Upper lobe of left lung (tissue), 6 donors: ENCODE measurements at places on chromosomes 11 and 22. TPM values are rescaled to one million over a fixed set of nuclear protein-coding genes. Genes with fewer than 3 reads are reported as not detected.

DNA sequence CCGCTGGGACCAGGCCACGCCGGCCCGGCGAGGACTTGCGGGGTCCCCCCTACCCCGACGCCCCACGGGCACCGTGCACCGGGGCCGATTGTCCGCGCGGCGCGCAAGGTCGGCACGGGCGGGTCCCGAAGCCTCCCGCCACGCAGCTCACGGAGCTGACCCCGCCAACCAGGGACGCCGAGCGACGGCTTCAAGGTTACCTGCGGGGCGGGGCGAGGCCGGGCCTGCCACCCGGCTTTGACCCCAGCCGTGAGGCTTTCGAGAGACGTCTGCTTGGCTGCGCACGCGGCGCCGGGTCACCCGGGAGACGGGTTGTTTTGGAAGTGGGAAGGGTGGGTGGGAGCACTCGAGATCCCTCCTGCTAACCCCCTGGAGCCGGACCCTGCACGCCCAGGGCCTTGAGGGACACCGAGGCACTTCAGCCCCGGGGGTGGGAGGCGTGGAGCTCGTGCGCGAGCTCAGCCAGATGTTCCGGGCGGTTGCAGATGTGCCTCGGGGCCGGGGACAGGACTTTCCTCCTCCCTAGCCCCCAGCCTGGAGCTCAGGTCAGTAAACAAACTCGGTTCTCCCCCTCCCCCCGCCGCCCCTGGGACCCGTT is 3.2 kb upstream of the WNT11 start:
- H3K36me3 ChIP-seq = no peaks in the 10 kb centered on the region
- peaks cover 59% of the 10 kb centered on the region for H3K4me1 ChIP-seq
- no peak for DNase-seq
- H3K27ac ChIP-seq = peak overlapping the region; percentile 18

DNA sequence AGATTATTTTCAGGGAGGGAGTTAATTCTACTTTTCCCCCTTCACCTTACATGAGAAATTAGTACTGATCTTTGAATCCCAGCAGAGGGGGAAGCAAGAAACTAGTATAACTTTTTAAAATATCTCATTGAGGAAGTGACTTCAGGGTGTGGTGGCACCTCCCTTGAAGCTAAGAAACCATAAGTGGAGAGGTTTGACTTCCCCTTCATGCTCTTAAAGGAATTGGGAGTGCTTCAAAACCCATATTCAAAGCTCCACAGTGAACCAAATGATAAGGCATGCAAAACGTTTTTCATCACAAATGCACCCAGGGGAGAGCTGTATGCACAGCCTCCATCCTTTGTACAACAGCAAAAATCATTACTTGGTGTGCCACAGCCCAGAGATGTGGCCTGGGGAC is 540 bp downstream of the MS4A14 start:
- peak overlapping the region; percentile 17 for H3K27ac ChIP-seq
- no peaks in the 10 kb centered on the region for H3K36me3 ChIP-seq

- no peaks in the 10 kb centered on the region for H3K36me3 ChIP-seq
- H3K4me3 ChIP-seq = peak overlapping the region; percentile 40
- peaks cover 14% of the 10 kb centered on the region for H3K4me1 ChIP-seq
- no peaks in the 10 kb centered on the region for H3K27me3 ChIP-seq
Observed at GRCh38 chr22:19959043-19959586, 17.5 kb upstream of the TXNRD2 start.

GRCh38 chr11:80798174-80798573 is 1357.3 kb upstream of the TENM4 start:
- no peaks in the 10 kb centered on the region for H3K36me3 ChIP-seq
- no peaks in the 10 kb centered on the region for H3K4me1 ChIP-seq
- no peak for DNase-seq
- H3K27ac ChIP-seq = no peak overlapping the region
- no peaks in the 10 kb centered on the region for H3K27me3 ChIP-seq

DNA sequence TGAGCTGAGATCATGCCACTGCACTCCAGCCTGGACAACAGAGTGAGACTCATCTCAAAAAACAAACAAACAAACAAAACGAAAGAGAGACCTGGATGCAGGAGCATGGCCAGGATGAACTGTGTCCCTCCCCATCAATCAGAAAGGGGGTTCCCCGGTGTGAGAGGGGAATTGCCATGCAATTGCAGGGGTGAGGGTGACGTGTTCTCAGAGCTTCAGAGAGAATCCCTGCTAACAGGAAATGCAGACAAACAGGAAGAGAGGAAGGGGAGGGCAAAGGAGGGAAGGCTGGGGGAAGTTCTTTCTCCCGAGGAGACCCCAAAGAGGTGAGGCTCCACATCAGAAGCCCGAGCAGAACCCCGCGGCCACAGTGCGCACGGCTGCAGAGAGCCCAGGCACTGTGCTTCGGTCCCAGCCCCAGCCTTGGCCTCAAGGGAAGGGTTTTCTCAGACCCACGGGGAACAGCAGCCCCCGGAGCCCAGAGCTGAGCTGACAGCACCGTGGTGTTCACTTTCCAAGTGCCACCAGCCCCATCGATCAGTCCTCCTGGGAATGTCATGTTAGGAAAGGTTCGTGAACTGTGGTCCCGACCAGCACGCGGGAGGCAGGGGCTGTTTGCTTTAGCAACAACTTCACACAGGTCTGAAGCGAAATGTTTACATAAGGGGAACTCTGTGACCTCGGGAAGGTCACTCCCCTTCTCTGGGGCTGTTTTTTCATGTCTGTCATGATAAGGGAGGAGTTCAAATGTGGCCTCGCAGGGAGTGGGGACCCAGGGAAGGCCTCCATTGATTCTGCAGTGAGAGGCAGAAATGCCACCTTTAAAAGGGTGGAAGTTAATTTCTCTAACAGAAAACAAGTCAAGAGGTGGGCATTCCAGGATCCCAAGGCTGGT is 108.0 kb upstream of the ANO1 start:
- no peaks in the 10 kb centered on the region for H3K36me3 ChIP-seq
- no peaks in the 10 kb centered on the region for H3K27me3 ChIP-seq
- peak overlapping the region; percentile 72 for H3K27ac ChIP-seq
- H3K4me3 ChIP-seq = no peak overlapping the region

DNA sequence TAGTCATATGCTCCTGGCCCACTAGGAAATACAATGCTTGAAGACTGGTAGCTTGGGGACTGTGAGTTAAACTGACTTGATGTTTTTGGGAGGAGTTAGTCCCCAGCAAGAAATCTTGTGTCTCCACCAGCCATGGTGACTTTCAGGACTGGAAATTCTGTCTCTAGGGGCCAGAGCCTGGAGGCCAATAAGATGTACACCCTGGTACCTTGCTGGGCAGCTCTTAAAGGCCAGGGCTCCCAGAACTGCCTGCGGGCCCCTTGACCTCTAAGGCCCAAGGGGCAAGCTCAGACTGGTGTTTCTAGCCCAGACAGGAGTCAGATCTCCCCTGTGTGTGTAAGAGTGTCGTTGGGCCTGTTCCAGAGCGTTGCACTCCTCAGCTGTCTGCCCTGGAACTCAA is 128.7 kb upstream of the C11orf58 start:
- H3K27me3 ChIP-seq = no peaks in the 10 kb centered on the region
- H3K4me3 ChIP-seq = no peak overlapping the region
- H3K4me1 ChIP-seq = peaks cover 54% of the 10 kb centered on the region
- no peak overlapping the region for H3K27ac ChIP-seq
- H3K36me3 ChIP-seq = no peaks in the 10 kb centered on the region
- no peak for DNase-seq

Gene CD3E
- 10.5 TPM for total RNA-seq

DNA sequence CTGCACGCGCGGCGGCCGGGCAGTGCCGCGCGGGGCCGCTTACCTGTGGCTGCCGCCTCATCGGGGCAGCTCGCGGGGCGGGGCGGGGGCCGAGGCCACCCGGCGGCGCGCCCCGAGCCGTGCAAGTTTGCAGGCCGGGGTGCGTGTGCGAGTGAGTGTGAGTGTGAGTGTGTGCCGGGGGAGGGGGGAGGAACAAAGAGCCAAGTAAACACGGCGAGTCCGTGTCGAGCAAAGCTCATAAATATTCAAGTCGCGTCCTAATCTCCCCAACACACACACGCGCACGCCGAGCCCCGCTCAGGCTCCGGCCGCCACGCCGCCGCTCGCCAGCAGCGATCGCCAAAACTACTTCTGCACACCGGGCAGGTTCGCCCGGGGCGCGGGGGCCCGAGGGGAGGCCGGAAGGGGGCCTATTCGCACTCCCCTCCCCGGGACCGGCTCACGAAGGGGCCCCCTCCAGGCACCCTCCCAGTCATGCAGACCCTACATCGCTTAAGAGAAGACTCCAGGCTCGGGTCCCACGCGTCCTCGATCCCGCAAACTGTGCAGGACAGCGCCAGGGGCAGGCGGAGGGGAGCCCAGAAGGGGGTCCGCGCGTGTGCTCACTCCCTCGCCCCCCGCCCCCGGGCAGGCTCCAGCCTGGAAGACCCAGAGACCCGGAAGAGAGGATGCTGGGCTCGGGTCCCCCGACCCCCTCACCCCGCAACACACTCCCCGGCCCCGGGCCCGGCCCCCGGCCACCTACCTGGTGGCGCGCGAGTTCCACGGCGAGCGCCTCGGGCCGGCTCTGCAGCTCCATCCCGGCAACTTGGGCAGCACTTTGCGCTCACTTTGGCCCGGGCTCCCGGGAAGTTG is 827 bp downstream of the PHF21B start:
- no peaks in the 10 kb centered on the region for H3K36me3 ChIP-seq
- H3K27ac ChIP-seq = no peak overlapping the region
- peaks cover 10% of the 10 kb centered on the region for H3K27me3 ChIP-seq

- DNase-seq = no peak
- H3K27ac ChIP-seq = no peak overlapping the region
- H3K4me1 ChIP-seq = no peaks in the 10 kb centered on the region
- no peaks in the 10 kb centered on the region for H3K36me3 ChIP-seq
- no peaks in the 10 kb centered on the region for H3K27me3 ChIP-seq
- H3K4me3 ChIP-seq = no peak overlapping the region
Observed at GRCh38 chr11:77179048-77179447, 51.0 kb downstream of the MYO7A start.

- no peak overlapping the region for H3K27ac ChIP-seq
- no peaks in the 10 kb centered on the region for H3K27me3 ChIP-seq
- peaks cover 3% of the 10 kb centered on the region for H3K4me1 ChIP-seq
- no peak overlapping the region for H3K4me3 ChIP-seq
- no peaks in the 10 kb centered on the region for H3K36me3 ChIP-seq
- DNase-seq = no peak
Observed at GRCh38 chr11:94196363-94196762, 67.7 kb downstream of the PANX1 start.

DNA sequence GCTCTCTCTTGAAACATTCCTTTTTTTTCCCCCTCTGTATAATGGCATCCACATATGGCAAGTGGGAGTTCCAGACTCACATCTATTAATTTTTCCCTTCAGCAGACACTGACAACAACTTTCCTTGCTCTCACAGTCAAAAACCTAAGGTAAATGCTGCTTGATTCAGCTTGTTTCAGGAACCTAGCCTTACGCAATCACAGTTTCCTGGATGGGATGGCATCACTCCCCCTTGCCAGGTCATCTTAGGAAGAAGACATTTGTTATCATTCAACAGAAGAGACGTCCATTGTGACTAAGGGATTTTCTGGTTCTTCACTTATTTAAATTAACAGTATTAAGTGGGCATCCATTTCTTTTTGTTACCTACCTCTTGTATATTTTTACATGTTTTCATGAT is 112.0 kb upstream of the PDGFD start:
- H3K4me1 ChIP-seq = no peaks in the 10 kb centered on the region
- no peak for DNase-seq
- no peaks in the 10 kb centered on the region for H3K36me3 ChIP-seq
- H3K4me3 ChIP-seq = no peak overlapping the region
- H3K27ac ChIP-seq = no peak overlapping the region

Gene IRAG1
- 8.8 TPM for total RNA-seq

GRCh38 chr22:47174671-47175112 is 412.2 kb downstream of the TBC1D22A start:
- peak overlapping the region; percentile 27 for H3K27ac ChIP-seq
- no peaks in the 10 kb centered on the region for H3K36me3 ChIP-seq
- peaks cover 3% of the 10 kb centered on the region for H3K4me1 ChIP-seq
- no peak overlapping the region for H3K4me3 ChIP-seq
- peak; percentile 50 for DNase-seq

DNA sequence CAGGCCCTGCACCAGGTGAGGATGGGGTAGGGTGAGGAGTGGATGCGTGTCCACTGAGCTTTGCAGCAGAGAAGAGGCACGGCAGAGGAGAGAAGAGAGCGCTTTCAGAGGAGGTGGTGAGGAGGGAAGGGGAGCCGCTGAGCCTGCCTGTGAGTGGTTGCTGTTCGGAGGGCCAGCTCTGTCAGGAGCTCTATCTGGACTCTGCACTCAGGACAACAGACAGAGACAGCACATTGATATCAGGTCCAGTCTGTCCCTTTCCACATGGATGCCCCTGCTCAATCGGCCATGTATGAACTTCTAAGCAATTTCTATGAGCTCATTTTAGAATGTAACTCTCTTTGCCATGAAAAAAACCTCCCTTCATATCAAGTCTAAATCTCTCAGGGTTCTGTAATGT is 158.6 kb downstream of the KIRREL3 start:
- H3K36me3 ChIP-seq = no peaks in the 10 kb centered on the region
- no peak overlapping the region for H3K4me3 ChIP-seq
- H3K27ac ChIP-seq = no peak overlapping the region
- DNase-seq = no peak
- no peaks in the 10 kb centered on the region for H3K4me1 ChIP-seq

DNA sequence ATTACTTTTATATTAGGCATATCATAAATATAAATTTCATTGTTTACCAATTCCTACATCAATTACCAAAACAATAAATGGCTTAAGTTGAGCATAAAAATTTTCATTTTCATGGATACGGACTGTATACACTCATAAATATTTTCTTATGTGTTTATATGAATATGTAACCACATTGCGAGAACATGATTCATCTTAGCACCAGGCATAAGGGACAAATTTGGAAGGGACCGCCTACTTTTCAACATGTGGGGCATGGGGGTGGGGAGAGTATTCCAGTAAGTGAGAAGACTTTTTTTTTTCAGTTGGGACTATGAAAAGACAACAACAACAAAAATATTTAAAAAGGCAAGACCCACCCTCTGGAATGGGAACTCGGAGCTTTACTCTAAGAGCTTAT is 296.1 kb downstream of the RAB38 start:
- no peak overlapping the region for H3K27ac ChIP-seq
- no peaks in the 10 kb centered on the region for H3K27me3 ChIP-seq
- no peak for DNase-seq
- no peaks in the 10 kb centered on the region for H3K36me3 ChIP-seq
- H3K4me3 ChIP-seq = no peak overlapping the region

DNA sequence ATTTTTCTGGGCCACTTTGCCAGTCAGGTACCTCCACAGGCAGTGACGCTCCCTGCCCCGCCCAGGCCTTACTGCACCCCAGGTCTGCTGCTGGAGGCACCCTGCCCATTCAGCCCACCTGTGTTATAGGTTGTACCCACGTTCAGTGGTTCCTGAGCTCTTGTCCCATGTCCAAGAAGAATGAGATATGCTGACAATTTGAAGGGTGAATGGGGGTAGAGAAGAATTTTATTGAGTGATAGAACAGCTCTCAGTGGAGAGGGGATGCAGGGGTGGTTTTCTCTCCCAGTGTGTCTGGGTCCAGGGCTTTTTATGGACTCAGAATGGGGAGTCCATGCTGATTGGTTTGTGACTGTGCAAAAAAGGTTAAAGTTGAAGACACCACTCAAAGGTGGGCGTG is 149.7 kb downstream of the LDLRAD3 start:
- no peak for DNase-seq
- no peak overlapping the region for H3K4me3 ChIP-seq
